ENCODE measurements at places on chromosomes 5 and 9. TPM values are rescaled to one million over a fixed set of nuclear protein-coding genes. Genes with fewer than 3 reads are reported as not detected.

Gene AIF1L
- total RNA-seq, result 1.0 TPM

Gene GABRB2
- total RNA-seq, result not detected

Gene RNF208
- total RNA-seq, result 8.9 TPM

Gene DRD1
- total RNA-seq, result not detected

Gene APBA1
- 0.16 TPM for total RNA-seq

Gene LRRTM2
- total RNA-seq, result not detected

Gene SAPCD2
- 6.4 TPM for total RNA-seq

Gene PIP5K1B
- total RNA-seq, result 1.6 TPM

DNA sequence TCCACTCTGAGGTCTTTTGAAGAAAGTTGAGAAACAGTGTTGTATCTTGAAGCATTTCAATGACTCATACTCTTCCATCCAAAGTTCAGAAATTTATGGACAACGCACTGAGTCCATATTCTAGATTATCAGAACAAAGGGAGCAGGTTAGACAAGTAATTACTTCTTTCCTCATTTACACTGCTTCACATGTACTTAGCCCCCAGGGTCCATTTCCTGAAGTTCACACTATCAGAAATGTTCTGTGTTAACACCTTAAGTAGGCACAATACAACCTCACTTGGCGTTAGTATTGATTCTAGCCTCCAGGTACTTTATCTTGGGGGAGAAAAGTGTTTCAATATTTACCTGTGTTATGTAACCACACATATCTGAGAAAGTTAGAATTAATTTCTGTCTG, 487.9 kb upstream of the DMAC1 start:
- H3K4me3 ChIP-seq, result no peak overlapping the region
- peaks cover 2% of the 10 kb centered on the region for H3K27me3 ChIP-seq
- H3K4me1 ChIP-seq, result no peaks in the 10 kb centered on the region
- no peaks in the 10 kb centered on the region for H3K36me3 ChIP-seq
- no peak for DNase-seq

GRCh38 chr5:158522776-158523175, 576.9 kb downstream of the EBF1 start:
- no peak overlapping the region for H3K4me3 ChIP-seq
- H3K27me3 ChIP-seq, result no peaks in the 10 kb centered on the region
- DNase-seq, result no peak
- no peaks in the 10 kb centered on the region for H3K36me3 ChIP-seq
- H3K27ac ChIP-seq, result no peak overlapping the region
- H3K4me1 ChIP-seq, result peaks cover 3% of the 10 kb centered on the region

DNA sequence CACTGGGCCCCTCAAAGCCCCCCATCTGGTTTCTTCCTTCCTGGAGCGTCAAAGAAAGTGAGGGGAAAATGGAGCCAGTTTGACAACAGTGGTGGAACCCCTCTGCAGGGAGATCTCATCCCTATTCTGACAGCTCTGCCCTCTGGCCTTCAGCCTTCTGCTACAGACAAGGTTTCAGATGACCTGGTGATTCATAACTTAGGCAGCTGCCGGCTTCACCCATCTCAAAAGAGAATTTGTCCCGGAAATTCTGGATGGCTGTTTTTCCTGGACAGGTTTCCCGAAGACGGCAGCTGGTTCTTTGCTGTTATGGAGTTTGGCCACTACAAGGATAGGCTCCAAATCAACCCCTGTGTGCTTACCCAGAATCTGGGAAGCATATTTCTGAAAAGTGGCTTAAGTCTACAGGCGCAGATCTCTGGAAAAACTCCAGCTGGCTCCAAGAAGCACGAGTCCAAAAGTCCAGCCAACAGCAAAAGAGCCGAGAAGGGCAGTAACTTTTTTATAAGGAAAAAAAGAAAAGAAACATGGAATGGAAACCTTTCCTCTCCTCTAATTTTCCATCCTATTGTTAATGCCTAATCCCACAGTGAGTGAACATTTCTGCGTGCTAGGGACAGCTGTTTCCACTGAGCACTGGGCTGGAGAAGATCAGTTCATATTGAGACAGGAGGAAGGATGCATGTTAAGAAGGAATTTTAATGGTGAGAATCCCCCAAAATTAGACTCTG, 54.5 kb downstream of the ZNF366 start:
- no peak for DNase-seq
- no peak overlapping the region for H3K27ac ChIP-seq
- no peaks in the 10 kb centered on the region for H3K27me3 ChIP-seq

DNA sequence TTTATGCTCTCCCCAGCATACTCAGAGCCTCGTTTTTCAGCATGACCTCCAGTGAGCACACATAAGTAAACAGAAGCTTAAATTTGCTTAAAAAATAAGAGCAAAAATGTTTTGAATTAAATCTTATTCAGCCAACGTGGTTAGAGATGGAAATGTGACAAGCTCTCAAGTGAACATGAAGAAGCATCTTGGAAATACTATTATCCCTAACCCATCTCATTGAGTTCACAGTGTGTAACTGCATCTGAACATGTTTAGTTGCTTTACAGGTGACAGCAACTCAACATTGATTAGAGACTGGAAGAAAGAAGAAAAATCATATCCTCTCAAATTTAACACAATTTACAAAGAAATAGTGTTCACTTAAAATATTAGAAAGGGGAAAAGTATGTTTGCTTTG, 1785.1 kb downstream of the MAT2B start:
- no peaks in the 10 kb centered on the region for H3K36me3 ChIP-seq
- H3K27me3 ChIP-seq, result no peaks in the 10 kb centered on the region
- no peaks in the 10 kb centered on the region for H3K4me1 ChIP-seq
- DNase-seq, result no peak
- H3K27ac ChIP-seq, result no peak overlapping the region

DNA sequence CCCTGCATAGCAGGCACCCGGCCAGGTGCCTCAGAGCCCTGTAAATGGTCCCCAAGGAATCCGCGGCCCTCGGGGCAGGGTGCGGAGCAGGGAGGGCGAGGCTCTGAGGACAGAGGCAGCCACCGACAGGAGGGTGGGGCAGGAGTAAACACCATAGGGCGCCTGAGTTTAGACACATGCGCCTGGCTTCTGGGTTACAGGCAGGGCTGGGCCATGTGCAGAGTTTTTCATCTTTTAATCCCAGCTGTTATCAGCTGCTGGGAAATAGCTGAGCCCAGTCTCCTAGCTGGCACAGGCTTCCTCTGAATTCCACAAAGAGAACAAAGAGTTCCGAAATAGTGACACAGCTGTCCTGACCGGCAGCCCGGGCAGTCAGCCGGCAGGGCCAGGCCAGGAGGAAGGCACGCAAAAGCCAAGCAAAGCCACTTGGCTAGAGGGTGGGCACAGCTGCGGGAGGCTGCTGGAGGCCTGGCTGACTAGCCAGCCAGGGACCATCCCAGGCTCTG, 98.9 kb upstream of the PHYKPL start:
- H3K27me3 ChIP-seq, result no peaks in the 10 kb centered on the region
- DNase-seq, result no peak
- H3K4me3 ChIP-seq, result no peak overlapping the region
- H3K4me1 ChIP-seq, result peaks cover 5% of the 10 kb centered on the region
- peak overlapping the region; percentile 47 for H3K27ac ChIP-seq

DNA sequence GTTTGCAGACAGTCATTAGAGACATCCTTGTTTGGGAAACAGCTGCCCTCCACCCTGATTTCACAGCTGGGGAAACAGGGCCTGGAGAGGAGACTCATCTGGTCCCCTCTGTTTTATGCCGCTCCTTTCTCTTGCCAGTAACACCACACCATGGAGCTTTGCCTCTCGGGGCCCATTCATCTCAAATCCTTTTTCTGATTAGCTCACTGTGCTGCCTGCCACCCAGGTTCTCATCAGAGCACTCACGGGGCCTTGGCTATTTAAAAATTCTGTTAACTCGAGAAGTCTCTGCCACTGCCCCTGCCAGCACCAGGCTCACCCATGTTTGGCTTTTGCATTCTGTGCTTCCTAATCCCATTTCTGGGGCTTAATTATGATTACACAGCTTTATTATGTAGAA, 36.8 kb upstream of the C5orf58 start:
- H3K36me3 ChIP-seq, result no peaks in the 10 kb centered on the region
- no peaks in the 10 kb centered on the region for H3K4me1 ChIP-seq
- H3K27me3 ChIP-seq, result no peaks in the 10 kb centered on the region
- no peak overlapping the region for H3K4me3 ChIP-seq

- no peaks in the 10 kb centered on the region for H3K4me1 ChIP-seq
- no peak overlapping the region for H3K27ac ChIP-seq
- no peak for DNase-seq
- no peak overlapping the region for H3K4me3 ChIP-seq
- no peaks in the 10 kb centered on the region for H3K27me3 ChIP-seq
Measured at GRCh38 chr5:147735621-147736125, 46.9 kb downstream of the JAKMIP2 start.

DNA sequence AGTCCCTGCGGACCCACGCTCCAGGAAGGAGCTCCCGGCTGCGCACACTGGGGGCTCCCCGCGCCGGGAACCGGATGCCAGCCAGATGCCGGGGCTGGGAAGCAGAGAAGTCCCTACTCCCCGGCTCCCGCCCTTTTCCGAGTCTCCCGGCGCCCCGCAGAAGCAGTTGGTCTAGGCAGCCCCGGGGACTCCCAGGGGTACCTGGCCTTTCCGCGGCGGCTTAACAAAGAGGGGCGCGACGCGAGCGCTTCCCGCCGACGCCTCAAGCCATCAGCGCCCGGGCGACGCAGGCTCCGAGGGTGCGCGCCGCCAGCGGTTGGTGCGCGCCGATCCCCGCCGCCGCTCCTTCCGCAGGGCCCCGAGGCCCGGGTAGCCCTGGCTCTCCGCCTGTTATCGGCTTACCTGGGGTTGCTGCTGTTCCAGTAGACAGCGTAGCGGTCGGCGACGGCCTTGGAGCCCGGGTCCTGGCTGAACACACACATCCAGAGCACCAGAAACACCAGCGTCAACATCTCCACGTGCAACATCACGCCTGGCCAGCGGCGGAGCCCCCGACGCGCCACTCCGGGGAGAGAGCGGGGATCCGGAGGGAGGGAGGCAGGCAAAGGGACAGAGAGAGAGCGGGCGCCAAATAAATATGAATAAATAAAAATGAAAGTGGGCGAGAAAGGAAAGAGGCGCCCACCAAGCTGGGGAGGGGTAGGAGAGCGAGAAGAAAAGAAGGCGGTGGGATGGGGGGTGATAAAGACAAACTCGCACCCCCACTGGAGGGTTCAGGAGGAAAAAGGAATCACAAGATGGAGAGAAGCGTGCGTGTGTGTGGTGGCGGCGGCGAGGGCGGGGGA, 428 bp downstream of the EFNA5 start:
- peaks cover 66% of the 10 kb centered on the region for H3K27me3 ChIP-seq
- no peak overlapping the region for H3K27ac ChIP-seq
- peaks cover 31% of the 10 kb centered on the region for H3K4me1 ChIP-seq

DNA sequence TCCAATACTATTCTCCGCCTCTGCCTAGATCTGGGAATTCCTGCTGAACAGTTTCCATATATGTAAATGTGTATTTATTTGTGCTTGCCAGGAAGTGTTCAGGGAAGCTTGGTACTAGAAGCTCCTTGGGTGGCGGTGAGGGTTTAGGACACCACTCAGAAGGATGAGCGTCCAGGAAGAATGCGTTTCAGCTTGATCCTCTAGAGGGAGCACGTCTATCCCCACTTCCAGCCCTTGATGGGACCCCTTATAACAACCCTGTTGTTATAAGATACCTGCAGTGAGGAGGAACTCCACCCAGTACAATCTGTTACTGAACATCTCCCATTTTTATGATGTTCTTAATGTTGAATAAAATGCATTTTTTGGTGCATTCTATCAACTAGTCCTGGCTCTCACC, 88.9 kb downstream of the CYFIP2 start:
- no peaks in the 10 kb centered on the region for H3K27me3 ChIP-seq
- DNase-seq, result no peak
- peaks cover 77% of the 10 kb centered on the region for H3K36me3 ChIP-seq
- H3K4me1 ChIP-seq, result peaks cover 53% of the 10 kb centered on the region
- no peak overlapping the region for H3K4me3 ChIP-seq

DNA sequence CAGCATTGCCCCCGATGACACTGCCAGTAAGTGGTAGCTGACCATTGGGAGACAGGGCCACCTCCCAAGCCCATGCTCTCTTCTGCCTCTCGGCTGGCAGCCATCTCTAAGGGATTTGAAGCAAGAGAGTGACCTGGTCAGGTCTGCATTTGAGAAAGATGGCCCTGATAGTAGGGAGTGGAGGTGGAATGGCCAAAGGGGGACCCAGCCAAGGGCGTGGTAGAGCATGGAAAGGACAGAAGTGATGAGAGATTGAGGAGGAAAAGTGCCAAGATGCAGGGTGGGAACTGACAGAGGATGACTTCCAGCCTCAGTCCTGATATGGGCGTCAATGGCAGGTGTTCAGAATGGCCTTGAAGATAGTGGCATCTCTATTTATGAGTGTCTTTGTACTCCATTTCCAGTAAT, 9.0 kb downstream of the ABL1 start:
- H3K36me3 ChIP-seq, result no peaks in the 10 kb centered on the region
- H3K27ac ChIP-seq, result no peak overlapping the region
- H3K27me3 ChIP-seq, result no peaks in the 10 kb centered on the region
- H3K4me1 ChIP-seq, result peaks cover 8% of the 10 kb centered on the region
- H3K4me3 ChIP-seq, result no peak overlapping the region

GRCh38 chr5:72067682-72068470, 39.4 kb upstream of the MAP1B start:
- no peak for DNase-seq
- H3K27me3 ChIP-seq, result peaks cover 17% of the 10 kb centered on the region
- no peak overlapping the region for H3K27ac ChIP-seq

DNA sequence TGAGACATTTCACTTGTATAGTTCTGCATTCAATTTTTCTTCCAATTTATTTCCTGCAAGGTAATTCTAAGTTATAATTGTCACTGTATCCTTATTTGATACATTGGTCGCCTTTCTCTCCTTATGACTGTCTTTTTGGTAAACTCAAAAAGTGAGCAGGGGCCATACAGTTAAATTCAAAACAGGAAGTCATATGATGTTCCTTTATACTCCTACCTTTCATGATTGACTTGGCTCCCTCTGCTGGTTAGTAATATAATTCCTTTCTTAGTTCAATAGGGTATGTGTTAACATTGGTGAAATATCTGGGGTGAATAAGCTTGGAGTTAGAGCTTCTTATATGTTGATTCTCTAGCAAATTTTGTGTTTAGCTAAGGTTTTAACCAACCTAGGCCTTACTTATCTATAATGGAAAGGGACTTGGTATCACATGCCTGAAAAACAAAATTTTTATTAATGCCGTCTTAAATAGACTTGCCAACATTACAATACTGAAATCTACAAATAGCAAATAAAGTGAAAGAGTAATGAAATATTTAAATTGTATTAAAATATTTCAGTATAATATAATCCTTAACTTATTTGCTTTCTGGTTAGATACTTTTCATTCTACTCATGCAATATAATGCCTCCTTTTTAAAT, 6.0 kb upstream of the NIPBL start:
- H3K27me3 ChIP-seq, result no peaks in the 10 kb centered on the region
- no peak overlapping the region for H3K4me3 ChIP-seq
- DNase-seq, result no peak
- peak overlapping the region; percentile 28 for H3K27ac ChIP-seq

All from activated CD4-positive, alpha-beta T cell treated with anti-CD3 and anti-CD28 coated beads for 36 hours (primary cell).